ENCODE measurements at places on chromosomes 5 and 9.

- no peak for DNase-seq
These were observed 5.3 kb upstream of the DAB2IP start for GRCh38 chr9:121645853-121646807.

DNA sequence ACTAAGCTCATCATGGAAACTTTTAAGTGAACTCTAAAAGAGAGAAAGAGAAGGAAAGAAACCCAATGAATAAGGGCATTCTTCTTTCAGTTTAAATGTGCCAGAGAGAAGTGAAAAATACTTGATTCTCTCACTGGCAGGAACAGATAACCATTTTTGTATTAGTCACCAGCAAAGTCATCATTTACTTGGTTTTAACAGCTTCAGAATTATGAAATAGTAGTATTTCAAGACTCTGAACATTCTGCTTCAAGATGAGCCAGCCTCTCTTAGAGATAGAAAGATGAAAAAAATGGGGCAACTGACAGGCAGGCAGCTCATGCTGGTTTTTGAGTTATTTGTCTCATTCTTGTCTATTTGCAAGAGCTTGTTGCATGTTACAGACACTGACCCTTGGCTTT is 103.5 kb downstream of the GCNT1 start:
- no peak for DNase-seq

DNA sequence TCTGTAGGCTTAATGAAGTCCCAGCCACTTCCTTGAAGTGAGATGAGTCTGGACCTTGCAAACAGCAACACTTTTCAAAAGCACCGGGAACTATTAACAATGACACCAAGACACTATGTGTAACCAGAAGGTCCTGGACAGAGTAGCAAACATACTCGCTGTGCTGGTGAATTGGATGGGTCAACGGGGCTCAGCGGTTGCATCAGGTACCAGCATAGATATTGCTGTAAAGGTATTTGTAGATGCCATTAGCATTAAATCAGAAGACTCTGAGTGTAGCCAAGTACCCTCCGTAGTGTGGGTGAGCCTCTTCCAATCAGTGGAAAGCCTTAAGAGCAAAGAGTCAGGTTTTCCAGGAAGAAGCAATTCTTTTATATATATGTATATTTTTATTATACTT is 140.5 kb downstream of the IRX2 start:
- no peak for DNase-seq

DNA sequence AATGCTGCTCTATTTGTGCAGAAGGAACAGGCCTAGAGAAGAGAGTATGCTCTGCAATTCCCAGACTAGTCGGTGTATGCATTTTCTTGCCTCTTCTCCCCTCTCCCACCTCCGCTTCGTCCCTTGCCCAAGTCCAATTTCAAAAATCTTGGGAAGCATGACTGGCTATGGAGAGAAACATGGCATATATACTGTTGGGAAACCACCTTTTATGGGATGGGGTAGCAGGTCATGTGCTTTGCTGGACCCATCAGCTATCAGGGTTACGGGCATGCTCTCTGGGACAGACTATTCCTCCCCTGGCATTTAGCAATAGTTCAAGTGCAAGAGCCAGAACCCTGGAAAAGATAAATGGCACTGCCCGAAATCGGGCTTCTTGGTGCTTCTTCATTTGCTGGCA is 12.0 kb downstream of the ISL1 start:
- no peak for DNase-seq

GRCh38 chr9:4318741-4319140 is 18.9 kb upstream of the GLIS3 start:
- no peak for DNase-seq

- no peak for DNase-seq
These were observed 159.0 kb downstream of the TLE1 start for GRCh38 chr9:81530310-81530810.

DNA sequence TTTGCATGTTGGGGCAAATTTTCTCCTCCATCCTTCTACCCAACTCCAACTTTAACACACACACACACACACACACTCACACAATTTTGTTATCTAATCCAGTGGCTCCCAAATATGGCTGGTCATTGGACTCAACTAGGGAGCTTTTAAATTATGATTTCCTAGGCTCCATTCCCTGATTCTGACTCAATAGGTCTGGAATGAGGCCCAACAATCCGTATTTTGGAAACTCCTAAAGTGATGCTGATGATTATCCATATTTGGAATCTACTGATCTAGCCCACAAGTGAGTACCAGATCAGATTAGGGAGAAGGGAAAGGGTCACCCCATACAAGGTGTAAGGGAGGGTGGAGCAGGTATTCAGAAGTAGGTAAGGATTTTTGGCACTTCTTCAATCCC is 309.7 kb downstream of the TLE1 start:
- no peak for DNase-seq

DNA sequence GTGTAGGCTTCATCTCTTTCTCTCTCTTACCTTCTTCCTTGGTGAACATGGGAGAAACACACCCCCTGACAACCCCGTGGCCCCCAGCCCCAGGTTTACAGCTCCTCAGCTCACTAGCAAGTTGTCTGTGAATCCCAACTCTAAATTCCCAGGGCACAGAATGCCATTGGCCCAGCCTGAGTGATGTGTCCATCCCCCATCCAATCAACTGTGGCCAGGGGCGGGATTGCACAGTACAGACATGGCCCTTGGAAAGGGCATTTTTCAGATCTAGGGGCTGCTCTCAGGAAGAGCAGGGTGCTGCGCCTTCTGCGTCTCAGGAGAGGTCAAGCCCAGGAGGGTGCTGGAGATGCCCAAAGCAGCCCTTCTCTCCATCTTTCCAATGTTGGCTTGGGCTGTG is 48.2 kb upstream of the ASS1 start:
- no peak for DNase-seq

DNA sequence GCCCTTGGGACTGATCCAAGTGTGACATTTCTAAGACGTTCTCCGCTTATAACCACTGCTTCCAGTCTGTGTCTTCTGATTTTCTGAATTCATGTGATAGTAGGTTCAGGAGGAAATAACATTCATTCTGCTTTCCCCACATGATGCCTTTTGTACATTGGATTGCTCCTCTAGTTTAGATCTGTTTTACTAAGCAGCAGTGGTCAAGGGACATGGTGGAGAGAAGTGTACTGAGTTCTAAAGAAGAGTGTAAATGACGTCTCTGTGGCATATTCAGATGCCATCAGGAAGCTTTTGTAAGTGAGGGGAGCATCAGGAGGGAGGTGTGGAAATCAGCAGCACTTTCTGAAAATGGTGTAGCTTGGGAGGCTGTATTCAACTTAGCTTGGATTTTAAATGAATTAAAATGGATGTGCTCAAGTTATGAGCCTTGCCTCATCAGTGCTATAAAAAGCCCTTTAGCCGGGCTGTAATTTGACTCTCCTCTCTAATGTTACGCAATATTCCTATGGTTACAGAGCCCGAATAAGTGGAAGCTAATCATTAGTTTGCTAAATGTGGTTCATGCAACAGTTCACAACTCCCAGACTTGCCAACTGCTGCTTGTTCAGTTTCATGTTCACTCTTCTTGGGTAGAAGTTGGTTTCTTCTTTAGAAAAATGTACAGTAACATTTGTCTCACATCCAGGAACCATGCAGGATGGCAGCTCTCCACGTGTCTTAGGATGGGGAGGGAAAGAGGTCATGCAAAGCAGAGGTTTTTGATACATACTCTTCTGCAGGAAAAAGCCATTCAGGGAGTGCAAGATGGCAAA is 281.3 kb downstream of the ARHGAP26 start:
- no peak for DNase-seq

DNA sequence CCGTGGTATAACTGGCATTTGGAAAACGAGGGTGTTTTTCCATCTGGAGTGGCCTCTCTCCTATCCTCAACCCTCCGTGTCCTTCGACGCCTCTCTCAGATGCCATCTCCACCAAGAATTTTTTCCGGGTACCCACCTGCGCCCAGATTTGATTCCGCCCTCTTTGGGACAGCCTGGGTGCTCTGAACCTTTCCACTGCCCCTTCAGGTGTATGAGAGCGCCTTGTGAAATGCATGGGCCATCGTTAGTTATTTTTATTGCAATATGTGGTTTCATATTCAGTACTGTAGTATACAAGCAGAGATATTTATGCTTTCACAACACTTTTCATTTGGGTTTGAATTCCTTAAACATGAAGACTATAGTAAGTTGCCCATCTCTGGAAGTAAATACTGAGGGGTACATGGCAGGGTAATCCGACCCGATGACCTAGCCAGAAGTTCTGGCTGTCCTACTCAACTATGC is 78.2 kb upstream of the IFNE start:
- DNase-seq = no peak
